ENCODE measurements at places on chromosomes 5 and 9. TPM values are rescaled to one million over a fixed set of nuclear protein-coding genes. Genes with fewer than 3 reads are reported as not detected.

Gene GABBR2
- 0.46 TPM for total RNA-seq

Gene LIX1
- total RNA-seq, result not detected

Gene ASPN
- total RNA-seq, result 9.6 TPM

Gene C9orf78
- total RNA-seq, result 33.7 TPM

Gene ANKRD34B
- total RNA-seq, result not detected

Gene MOB3B
- total RNA-seq, result 0.17 TPM

Gene ZBED3
- 0.52 TPM for total RNA-seq

Gene GADD45G
- total RNA-seq, result 0.36 TPM

Gene EQTN
- total RNA-seq, result not detected

Measured in smooth muscle cell of the pulmonary artery (primary cell).